NCI-H2171 (cell line): ENCODE measurements at places on chromosomes 7 and 10.
A peak's percentile ranks its signal among the peaks of the same experiment; 100 is the strongest.

- DNase-seq: no peak
Measured at GRCh38 chr10:124229989-124230634, 136.7 kb upstream of the CHST15 start.

DNA sequence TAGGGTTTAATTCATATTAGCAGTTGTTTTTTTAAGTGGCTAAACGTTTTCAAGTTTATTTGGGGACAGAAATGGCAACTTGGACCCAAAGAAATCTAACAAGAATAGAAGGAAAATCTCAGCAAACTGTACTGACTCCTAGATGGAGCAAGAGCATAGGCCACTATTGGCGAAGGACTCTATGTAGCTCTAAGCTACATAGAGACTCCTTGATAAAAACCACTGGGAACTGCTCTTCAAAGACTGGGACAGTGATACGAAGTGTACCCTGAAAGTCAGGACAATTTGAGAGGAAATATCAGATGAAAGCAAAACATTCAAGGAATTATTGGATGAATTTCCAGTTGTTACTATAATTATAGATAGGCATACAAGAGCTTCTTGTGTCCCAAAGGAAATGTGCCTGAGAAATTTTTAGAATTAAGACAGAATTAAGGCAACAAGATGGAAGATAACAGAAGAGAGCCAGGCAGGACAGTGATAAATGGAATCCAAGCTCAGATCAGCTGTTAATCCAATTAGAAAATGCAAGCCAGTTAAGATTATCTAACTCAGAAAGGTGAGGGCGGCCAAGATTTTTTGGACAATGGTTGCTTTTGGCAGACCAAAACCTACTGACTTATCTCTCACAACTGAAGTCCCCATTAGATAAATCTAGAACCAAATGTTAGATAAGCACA lies 103.7 kb upstream of the IFRD1 start:
- no peak for DNase-seq

GRCh38 chr7:522071-522950 lies 2.7 kb upstream of the PDGFA start:
- DNase-seq: peak; percentile 36

DNA sequence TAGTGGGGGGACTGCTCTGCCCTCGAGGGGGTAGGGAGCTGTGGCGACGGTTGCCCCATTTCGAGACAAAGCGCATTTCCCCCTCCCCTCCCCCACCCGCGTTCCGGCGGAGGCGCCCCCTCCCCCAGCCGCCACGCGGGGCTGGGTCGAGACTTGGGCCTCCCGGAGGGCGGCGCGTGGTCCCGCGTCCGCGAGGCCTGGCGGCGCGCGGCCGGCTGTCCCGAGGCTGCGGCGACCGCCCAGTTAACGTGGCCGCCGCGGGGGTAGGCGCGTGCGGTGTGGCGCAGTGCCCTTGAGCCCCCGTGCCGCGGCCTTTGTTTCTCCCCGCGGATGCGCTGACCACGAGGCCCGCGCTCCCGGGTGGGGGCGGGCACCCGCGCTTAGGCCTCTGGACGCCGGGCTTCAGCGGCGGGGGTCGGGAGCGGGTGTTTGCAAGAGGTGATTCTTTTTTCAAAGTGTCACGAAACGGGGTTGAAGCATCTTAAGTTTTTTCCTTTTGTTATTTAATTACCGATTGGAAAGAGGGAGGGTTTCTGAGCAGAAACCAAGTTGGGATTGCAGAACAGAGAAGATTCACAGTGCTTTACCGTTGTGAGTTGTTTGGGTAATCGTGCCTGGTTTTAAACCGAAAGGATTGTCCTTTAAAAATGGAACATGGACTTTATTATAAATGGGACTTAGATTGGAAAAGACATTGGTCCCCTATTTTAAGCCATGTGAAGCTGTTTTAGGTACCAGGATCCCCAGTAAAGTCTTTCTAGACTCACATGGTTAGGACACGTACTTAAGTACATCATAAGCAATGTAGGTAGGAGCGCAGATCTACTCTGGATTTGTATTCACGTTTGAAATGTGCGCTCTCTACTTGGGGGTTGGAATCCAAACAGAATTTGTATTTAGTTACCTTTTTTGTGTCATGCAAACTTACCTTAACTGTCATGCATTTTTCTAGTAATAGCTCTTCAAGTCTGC lies 760 bp downstream of the CBX3 start:
- DNase-seq: no peak

DNA sequence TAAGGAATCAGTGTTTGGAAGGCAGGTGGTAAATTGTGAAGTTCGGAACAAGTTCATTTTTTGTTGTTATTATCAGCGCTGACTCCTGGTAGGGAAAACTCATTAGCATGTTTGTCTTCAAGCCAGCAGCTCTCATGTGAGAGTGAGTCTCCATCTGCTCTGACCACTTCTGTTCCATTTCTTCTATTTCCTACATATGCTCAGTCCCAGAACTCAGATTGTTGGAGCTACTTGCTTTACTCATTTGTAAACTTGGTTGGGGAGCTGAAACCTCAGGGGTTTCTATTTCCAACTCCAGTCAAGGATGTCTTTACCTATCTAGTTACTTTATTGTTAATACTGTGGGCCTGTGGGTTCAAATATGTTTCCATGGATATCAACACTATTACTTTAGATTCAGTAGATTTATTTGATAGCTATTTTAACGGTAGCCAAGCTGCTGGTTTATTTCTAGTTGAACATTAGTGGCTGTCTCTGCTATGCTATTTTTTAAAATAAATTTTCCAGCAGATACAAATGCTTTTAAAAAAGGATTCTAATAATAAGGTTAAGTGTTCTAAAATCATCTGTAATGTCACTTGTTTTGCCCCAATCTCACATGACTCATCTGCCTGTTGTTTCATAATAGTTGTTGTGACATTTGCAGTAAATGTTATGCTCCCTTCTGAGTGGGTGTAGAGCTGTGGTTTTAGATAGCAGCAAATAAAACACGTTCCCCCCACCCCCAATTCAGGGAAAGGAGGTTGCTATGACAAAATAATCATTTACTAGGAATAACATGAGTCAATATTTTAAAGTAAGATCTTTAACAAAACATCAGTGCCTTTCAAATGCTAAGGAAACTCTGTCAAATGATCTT lies 143.3 kb downstream of the HDAC9 start:
- DNase-seq: no peak

DNA sequence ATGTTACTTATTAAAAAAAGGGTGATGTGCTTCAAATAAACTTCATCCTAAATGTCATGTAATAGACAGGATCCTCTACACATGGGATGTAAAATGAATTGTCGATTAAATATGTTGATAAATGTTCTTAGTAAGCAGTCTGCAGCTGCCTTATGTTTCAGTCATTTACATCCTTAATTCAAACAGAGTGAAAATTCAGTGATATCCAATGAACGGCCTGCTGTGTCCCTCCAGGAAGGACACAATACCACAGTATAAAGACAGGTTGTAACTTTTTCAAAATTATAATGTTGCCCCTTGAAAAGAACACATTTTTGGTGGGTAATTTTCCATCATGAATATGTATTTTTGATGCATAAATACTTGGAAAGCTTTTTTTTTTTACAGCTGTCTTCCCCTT lies 266.5 kb upstream of the SEMA3A start:
- DNase-seq: no peak

DNA sequence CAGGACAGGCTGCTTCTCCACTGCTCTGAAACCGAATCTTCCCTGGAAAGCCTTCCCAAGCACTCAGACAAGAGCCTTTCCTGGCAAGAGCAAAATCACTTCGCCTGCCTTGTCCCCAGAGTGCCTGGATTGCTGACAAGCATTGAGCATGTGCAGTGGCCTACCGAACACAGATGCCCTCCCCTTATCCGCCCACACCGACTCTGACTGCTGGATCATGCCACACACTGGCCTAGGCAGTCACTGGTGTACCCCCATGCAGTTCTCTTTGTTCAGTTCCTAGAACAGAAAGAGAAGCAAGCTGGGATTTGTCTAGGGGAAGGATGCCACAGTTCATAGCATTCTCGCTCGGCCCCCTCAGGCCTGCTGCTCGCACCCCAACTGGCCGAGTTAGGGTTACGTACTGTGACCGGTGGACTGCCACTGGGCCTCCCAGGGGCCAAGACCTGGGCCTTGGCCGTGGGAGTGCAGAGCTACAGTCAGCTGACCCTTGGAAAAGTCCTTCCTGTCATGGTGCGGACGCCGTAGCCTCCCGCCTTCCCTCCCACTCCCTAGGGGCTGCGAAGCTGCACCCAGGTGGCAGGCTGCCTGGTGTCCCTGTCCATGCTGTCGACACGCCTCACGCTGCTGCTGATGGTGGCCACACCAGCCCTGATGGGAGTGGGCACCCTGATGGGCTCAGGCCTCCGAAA lies 6.9 kb downstream of the ABCB8 start:
- DNase-seq: no peak

GRCh38 chr7:120554960-120555571 lies 282.1 kb downstream of the KCND2 start:
- DNase-seq: peak; percentile 6

- no peak for DNase-seq
Measured at GRCh38 chr7:25459057-25459456, 230.8 kb upstream of the NPVF start.

- no peak for DNase-seq
Measured at GRCh38 chr7:157685430-157686284, 348.9 kb downstream of the DNAJB6 start.

GRCh38 chr10:18668026-18668425 lies 8.8 kb downstream of the ARL5B start:
- DNase-seq: no peak

DNA sequence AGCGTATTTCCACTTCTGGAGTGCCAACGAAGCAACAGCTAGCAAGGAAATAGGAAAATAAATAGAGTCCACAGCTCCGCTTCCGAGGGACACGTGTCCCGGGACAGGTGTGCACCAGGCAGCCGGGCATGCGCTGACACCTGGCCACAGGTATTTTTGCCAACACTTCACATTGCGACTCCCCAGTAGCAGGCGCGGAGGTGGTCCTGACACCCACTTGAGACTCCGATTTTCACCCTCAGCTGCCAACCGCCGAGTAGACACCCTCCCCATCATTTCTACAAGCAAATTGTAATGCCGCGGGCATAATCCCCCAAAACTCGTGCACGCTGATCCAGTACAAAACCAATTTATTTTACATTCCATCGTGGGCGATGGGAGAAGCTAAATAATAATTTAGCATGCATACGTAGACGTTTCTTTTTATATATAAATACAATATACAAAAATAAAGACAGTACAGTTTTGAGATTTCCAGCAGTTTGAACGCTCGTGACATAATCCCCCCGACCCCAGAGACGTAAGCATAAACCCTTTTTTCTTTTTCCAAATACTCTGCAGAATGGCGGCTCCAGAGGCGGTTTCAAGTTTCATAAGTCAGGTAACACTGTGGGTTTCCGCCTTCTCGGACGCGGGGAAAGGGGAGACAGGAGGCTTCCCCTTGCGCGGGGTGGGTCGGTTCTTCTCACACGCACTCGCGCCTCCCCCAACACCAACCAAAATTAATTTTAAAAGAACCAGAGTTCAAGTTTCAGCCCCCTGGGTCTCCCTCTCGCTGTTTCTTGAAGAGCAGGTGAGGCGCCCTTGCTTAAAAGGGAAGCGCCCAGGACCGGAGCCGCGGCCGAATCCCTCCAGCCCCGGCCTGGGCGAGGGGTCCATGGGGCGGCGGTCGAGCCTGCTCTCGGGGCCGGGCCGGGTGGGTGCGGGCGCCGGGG lies 5.7 kb downstream of the MNX1 start:
- no peak for DNase-seq

- no peak for DNase-seq
Measured at GRCh38 chr10:106175760-106176377, 988.6 kb downstream of the SORCS1 start.

DNA sequence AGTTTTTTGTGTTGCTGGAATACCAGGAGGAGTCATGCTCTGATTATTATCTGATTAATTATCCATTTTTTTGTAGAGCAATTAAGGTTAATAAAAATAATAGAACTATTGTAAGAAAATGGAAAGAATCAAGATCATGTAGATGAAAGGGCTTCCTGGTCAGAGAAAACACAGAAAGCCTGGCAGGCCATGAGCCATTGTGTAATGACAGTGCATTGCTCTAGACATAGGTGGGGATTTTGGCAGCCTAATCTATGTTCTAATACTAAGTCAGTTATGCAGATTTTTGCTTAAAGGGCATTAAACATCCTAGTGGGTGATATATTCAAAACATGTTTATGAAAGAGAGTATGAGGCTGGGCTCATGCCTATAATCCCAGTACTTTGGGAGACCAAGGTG lies 198.2 kb downstream of the PPP1R9A start:
- DNase-seq: no peak

- peak; percentile 6 for DNase-seq
Measured at GRCh38 chr10:131786756-131787605, 113.8 kb upstream of the PPP2R2D start.

DNA sequence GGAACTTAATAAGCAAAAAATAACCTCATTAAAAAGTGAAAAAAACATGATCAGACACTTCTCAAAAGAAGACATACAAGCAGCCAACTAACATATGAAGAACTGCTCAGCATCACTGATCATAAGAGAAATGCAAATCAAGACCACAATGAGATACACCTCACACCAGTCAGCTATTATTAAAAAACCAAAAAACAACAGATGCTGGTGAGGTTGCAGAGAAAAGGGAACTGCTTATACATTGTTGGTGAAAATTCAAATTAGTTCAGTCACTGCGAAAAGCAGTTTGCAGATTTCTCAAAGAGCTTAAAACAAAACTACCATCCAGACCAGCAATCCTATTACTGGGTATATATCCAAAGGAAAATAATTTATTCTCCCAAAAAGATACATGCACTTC lies 513.3 kb downstream of the MDFIC start:
- no peak for DNase-seq

GRCh38 chr7:84364708-84365107 lies 170.1 kb upstream of the SEMA3A start:
- no peak for DNase-seq

- DNase-seq: no peak
Measured at GRCh38 chr7:129394982-129395914, 39.0 kb upstream of the STRIP2 start.

GRCh38 chr7:42734568-42734967 lies 177.3 kb downstream of the C7orf25 start:
- no peak for DNase-seq

DNA sequence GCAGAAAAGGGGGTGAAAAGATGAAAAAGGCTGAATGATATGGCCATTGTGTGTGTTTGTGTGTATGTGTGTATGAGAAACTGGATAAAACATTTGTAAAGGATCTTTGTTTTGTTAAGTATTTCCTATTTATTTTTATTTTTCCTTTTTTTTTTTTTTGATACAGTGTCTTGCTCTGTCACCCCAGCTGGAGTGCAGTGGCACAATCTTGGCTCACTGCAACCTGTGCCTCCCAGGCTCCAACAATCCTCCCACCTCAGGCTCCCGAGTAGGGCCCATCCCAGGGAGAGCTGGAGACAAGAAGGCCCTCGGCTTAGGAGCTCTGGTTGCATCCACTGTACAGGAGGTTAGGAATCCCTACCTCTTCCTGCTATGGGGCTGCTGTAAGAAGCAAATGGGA lies 6.9 kb upstream of the CALML5 start:
- DNase-seq: no peak

GRCh38 chr10:92538231-92538958 lies 35.5 kb downstream of the IDE start:
- DNase-seq: no peak

- DNase-seq: no peak
Measured at GRCh38 chr7:22715969-22716368, 11.0 kb upstream of the IL6 start.
